ENCODE measurements at places on chromosomes 6 and 20.

DNA sequence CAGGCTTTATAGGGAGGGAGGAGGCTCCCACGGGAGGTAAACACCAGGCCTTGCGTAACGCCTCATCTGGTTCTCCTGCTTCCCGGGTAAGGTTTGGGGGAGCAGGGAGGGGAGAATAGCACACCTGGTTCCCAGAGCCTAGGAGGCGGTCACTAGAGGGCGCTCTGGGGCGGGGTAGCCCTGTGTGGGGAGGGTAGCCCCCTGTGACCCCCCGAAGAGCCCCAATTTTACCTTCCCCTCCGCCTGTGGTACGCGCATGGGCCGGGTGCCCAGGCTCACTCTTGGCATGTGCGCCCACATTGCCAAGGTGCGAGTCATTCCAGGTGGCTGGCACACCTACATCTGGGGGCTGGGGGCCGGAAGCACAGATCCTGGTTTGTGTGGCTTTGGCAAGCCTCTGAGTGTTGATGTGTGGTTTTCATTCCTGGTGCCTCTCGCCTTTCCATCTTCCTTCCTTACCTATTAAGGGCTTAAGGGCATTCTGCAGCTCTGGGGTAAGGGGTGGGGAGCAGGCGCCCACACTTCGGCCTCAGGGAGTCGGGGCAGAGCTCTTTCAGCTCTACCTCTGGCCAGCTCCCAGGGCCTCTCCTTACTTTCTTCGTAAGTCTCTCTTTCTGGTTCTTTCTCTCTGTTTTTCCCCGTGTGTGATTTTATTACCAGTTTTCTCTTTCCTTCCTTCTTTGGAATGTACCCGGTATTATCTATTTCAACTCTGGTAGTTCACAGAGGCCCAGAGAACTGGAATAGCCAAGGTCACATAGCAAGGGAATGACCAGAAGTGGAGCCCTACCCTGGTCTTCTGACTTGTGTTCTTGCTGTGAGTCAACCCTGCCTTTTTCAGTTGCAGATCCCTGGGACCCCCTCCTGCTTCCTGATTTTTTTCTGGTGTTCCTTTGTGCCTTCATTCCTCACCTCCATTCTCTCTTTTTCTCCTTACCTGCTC, 492 bp upstream of the RNF39 start:
- peak; percentile 32 for DNase-seq

- DNase-seq, result no peak
Observed at GRCh38 chr6:44951253-44951747, 376.8 kb upstream of the RUNX2 start.

GRCh38 chr20:48193627-48194425, 408.5 kb upstream of the SULF2 start:
- no peak for DNase-seq

GRCh38 chr20:39645131-39645530, 683.0 kb downstream of the DHX35 start:
- DNase-seq, result no peak

GRCh38 chr20:57996465-57996864, 232.0 kb downstream of the ANKRD60 start:
- no peak for DNase-seq

GRCh38 chr6:144607998-144608735, 323.0 kb downstream of the UTRN start:
- no peak for DNase-seq

- DNase-seq, result no peak
Observed at GRCh38 chr20:62604796-62605195, 37.5 kb upstream of the SLCO4A1 start.

DNA sequence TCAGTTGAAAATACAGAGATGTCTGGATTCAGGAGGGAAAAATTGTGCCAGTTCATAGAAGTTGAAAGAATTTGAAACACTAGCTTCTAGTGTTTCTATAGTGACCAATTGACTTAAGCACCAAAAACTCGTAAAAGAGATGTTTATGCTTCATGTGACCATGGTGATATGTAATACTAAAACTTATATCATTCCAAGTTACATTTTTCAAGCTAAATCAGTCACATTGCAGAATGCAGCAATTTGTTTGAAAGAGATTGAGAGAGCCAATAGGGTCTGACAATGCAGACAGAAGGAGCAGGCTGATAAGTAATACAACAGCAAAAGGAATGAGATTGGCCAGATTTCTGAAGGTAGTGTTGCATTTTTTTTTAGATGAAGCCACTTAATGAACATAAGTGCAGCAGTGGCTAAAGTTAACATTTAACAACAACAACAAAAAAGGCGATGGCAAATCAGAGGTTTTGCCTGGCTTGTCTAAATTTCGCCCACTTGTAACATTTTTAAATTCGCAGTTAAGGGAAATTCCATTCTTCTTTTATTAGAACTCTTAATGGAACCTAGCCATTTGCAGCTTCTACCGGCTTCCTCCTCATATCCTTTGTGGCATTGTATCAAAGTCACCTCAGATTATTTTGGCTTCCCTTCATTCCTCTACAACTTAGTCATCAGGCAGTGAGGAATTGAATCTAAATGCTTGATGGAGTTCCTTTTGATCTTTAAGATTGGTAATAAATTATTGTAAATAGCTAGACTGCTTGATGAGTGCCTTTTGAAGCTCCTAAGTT, 484.0 kb upstream of the SOX4 start:
- DNase-seq, result no peak

GRCh38 chr6:47967843-47968242, 143.2 kb downstream of the PTCHD4 start:
- DNase-seq, result no peak

DNA sequence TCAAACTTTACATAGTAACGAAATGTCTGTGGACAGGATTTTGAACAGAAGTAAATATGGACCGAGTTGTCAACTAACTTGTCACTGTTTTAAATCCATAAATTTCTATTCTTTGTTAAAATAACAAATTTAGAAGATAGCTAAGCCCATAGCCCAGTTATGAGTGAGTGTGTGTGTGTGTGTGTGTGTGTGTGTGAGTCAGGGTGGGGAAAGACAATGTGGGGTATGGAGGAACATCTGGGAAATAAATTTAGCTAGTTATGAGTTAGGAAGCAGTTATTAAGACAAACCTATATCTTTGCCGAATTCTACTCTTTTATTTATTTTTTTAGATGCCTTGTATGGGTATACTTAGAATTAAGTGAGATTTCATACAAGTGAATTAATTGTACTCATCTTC, 9.0 kb downstream of the TPBG start:
- no peak for DNase-seq

GRCh38 chr6:11785774-11786579, 7.4 kb upstream of the ADTRP start:
- peak; percentile 85 for DNase-seq

GRCh38 chr6:118397671-118398465, 150.2 kb upstream of the PLN start:
- no peak for DNase-seq

- DNase-seq, result no peak
Observed at GRCh38 chr6:166636934-166637333, 9.9 kb upstream of the RPS6KA2 start.

- DNase-seq, result no peak
Observed at GRCh38 chr6:102680413-102680812, 1286.9 kb downstream of the GRIK2 start.

GRCh38 chr6:109458774-109459531, 3.4 kb upstream of the MICAL1 start:
- DNase-seq, result peak; percentile 50

DNA sequence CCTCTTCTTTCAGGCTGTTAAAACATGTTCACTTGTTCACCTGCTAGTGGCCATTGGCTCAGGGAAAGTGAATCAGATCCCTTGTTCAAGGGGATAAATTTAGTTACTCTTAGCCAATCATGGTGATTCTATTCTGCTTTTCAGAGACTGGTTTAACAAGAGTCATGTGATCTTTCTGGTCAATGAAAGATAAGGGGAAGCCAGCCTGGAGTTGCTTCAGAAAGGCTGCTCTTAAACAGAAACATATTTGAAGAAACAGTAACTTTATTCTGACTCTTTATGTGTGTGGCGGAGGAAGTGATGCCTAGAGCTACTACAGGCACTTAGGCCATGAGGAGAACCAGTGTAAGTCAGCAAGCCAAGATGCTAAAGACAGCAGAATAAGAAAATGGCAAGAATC, 28.1 kb upstream of the AHI1 start:
- DNase-seq, result no peak

GRCh38 chr6:38166411-38167240, 347.1 kb downstream of the ZFAND3 start:
- no peak for DNase-seq

DNA sequence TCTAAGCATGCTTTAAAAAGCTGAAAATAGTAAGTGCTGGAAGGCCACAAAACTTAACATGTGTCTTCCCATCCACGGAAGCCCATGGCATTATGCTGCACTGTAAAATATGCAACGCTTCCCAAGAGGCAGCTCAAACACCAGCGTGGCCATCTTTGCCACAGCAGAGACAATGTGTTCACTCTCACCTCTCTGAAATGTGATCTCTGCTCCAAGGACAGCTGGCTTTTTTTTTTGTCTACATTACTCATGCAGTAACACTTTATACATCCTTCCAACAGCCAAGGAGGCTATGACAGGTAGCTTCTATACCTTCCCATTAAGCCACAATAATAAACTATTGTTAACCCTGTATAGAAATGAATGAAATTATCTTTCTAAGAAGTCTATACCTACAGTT, 49.2 kb downstream of the BLOC1S5 start:
- no peak for DNase-seq

- DNase-seq, result no peak
Observed at GRCh38 chr6:155196911-155197310, 66.9 kb upstream of the CLDN20 start.

DNA sequence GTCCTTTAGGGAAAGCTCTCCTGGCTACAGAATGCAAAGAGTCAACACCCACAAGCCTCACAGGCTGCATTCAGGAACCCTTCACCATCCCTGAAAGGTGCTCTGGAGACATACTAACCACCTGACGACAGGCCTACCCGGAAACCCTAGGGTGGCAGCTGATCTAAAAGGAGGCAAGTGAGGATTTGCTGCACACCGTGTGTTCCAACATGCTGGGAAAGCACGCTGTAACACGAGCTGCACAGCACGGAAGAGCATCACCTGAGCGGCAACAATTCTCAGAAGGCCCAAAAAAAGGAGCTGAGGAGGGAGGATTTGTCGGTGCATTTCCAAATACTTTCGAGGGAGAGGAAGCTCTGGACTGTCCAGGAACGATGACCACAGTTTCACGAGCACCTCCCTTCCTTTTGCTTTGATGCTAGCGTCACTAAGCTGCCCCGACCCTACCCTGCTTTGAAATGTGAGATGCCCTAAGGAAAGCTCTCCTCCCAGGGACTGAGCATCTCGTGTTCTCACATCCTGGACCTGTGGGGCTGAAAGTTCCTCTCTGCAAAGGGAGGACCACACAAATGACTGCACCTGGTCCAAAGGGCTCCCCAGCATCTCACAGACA, 87.0 kb downstream of the PPP1R3G start:
- DNase-seq, result no peak

DNA sequence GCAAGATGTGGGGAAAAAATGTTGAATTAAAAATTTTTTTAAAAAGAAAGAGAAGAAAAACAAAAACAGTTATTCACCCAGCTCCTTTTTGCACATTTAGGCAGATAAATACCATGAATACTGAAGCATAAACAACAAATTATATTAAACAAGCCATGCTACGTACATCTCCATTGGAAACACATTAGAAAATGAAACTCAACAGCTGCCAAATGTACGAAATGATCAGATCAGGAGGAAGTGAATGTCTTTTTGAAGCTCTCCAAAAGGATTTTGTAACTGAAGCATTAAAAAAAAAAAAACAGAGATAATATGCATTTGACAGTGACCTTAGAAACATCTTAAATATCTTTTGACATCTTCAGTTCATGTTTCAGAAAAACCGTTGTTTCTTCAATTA, 56.7 kb downstream of the CD83 start:
- DNase-seq, result no peak

DNA sequence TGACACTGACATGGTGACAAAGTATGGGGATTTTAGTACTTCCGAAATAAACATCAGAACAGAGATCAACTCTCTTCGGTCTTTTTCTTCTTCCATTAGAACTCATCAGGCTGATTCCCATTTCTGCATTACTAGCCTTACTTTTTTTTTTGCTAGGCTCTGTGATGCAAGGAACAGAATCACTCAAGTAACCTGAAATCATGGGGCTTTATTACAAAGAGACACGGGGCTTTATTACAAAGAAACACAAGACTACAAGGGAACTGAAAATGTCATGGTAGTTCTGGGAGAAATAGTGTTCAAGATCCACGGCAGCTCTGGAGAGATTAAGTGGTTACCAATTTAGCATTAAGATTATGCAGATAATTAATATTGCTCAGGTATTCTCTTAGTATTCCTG, 11.6 kb downstream of the SOX4 start:
- no peak for DNase-seq

- no peak for DNase-seq
Observed at GRCh38 chr6:73367761-73368355, 1.8 kb downstream of the OOEP start.

GRCh38 chr6:138521790-138522189, 22.5 kb upstream of the NHSL1 start:
- DNase-seq, result no peak

DNA sequence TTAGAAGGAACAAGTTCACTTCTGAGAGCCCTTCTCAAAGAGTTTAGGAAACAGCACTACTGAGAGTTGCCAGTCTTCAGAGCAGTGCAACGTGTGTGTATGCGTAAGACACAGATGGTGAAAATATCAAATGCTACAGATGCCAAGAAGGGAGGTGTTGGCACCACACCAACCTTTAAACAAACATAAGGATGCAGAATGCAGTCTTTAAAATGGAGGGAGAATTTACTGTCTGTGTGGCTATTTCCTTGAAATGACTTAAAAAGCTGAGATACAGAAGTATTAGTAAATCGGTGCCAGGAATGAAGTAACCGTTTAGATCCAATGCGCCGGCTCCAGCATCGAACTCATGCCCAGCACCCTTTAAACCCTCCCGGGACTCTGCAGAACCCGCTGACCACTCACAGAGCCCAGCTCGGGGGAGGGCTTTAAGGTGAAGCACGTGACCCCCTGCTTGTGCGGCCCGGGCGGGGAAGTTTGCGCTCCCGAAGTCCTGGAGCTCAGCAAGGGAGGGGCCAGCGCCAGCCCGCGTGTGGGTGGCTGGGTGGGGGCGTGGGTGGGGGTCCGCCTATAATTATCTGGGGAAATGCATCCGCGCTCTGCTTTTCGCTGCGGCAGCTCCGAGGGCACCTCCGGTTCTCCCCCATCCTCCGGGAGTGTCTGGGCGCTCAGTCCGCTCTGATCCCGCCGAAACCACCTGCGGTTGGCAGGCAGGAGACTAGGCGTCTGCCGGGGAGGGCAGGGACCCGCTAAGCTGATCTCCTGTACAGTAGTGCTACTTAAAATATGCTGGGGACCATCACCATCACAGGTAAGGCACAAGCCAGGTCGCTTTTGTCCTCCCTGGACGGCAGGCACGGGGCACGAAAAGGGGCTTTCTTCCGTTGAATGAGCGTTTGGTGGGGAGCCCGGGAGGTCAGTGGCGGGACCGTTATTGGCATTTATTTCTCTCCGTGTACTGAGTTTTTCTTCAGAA, 66.0 kb downstream of the ZBTB2 start:
- DNase-seq, result no peak

- no peak for DNase-seq
Observed at GRCh38 chr20:36228770-36229169, 7.5 kb upstream of the AAR2 start.
